ENCODE measurements at places on chromosomes 3 and 15.

- no peak for DNase-seq
Observed at GRCh38 chr3:11195201-11195600, 40.9 kb downstream of the HRH1 start.

DNA sequence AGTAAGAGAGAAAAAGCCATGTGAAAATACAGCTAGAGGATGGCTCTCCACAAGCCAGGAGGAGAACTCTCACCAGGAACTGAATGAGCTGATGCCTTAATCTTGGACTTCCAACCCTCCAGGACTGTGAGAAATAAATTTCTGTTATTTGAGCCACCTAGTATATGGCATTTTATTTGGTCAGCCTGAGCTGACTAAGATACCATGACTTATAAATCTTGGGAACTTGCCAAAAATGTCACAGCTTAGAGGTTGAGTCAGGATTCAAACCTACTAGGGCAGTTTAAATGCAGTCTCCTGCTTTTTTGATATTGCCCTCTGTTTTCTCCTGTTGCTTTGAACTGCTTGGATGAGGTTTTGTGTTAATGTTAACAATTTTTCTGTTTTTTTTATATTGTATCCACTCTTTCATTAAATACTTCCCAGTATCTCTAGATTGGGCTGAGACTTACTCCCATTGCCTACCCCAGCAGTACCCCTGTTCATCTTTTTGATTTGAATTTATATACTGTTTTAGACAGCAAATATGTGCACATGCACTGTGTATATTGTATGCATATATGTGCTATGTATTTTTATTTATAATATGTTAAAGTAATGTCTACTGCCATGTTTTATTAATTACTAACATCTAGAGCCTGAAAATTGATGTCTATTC lies 1223.2 kb downstream of the OTOL1 start:
- DNase-seq = peak; percentile 20

- DNase-seq = no peak
Observed at GRCh38 chr3:184549796-184550577, 11.6 kb upstream of the EPHB3 start.

DNA sequence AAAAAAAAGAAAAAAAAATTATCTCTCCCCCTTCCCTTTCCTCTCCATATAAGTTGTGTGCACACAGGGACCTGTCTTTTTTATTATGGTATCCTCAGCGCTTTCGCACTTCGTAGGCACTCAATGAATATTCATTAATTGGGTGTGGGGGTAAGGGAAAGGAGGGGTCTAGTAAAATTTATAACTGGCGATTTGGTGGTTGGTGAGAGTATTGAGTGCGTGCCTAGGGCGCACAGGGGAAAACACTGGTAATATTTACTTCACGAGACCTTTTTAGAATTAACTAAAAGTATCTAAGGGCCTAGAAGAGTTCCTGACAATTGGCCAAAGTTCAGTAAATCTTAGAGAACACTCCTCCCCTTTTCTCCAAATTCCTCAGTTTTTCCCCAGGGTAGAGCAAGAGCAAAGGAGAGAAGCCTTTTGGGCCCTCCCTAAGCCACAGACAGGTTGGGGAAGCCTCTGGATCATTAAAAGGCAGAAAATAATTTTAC lies 25.7 kb downstream of the TYRO3 start:
- DNase-seq = no peak

DNA sequence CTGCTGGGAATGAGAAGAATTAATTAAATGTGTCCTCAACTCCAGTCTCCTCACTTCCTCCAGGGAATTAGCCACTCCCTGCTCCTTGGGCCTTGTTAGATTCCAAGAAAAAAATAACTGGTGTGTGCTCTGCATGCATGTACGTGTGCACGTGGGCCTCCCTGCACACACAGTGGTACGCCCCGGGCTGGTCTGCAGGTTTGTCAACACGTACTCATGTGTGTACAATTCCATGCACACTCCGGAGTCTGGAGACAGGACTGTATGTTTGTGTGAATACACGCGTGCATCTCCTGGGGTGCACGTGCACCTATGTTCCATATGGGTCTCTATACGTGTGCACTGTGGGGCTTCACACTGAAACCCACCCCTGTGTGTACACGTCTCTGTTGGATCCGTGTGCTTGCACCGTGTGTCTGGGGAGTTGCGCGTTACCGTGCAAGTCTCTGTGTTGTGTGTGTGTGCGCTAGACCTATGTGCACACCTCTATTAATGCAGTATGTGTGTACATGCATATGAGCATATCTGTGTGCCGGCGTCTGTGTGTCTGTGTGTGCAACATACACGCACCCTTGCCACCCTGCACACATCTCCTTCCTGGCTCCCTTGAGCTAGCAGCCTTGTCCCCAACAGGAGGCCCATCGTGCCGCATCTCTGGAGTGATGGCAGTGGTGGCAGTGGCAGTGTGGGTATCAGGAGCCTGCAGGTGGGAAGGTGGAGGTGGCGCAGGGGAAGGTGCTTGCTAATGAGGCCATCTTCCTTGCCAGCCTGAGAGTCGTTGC lies 210.1 kb downstream of the TBC1D2B start:
- DNase-seq = no peak

GRCh38 chr3:181839039-181839915 lies 127.6 kb downstream of the SOX2 start:
- no peak for DNase-seq

DNA sequence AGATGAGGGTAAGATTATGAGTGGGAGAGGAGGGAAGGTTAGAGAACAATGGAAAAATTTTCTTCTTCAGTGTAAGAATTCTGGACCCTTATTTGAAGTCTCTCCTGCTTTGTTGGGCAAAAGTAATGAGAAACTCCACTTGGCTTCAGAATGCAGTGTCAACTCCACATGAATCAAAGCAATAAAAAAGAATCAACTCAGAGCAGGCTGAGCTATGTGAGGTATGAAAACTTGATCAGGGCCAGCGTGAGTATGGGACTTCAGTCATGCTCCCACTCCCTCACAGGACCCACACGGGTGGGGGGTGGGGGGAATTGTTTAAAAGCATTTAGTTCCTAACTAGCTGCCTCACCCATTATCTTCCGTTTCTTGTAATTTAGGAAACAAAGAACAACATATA lies 502.2 kb downstream of the PDCD6IP start:
- DNase-seq = no peak

DNA sequence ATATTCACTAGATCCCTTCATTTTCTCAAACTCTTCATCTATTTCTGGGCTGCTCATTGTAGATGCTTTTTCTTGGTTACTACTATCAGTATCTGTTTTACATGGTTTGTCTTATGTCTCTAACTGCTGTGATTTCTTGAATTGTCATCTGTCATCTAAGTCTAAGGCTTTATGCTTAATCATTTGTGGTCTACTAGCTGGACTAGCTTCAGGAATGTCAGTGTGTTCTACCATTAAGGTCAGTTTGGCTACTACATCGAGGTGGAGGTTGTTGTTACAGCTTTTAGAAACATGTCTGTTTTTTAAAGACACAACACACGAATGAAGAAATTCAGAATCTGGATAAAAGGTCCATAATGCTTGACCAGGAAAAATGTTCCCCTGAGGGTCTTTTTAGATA lies 82.2 kb downstream of the ABI3BP start:
- DNase-seq = no peak

Data from 8988T (cell line).